ENCODE measurements at places on chromosomes 5 and 9.

DNA sequence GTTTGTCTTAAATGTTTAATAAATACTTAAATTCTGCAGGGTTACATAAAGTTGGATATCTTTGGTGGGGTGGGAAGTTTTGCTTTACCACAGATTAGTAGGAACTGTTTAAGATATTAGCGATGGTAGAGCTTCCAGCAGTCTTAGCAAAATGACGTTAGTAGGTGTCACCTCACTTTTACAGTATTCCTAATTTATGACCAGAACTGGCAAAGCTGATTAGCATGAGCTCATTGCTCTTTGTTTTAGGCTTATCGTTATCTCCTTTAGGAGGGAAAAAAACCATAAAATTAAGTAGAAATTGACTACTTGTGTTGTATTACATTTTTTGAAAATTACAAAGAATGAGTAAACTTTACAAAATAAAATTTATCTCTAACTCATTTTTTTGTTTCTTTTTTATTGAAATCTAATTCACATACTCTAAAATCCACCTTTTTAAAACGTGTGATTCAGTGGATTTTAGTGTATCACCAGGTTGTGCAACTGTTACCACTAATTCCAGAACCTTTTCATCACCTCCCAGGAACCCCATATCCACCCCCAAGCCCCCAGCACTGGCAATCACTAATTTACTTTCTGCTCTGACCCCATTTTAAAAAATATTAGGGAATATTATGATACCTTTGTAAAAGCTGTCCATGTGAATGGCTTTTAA, 129.5 kb downstream of the TRIO start:
- DNase-seq = no peak

DNA sequence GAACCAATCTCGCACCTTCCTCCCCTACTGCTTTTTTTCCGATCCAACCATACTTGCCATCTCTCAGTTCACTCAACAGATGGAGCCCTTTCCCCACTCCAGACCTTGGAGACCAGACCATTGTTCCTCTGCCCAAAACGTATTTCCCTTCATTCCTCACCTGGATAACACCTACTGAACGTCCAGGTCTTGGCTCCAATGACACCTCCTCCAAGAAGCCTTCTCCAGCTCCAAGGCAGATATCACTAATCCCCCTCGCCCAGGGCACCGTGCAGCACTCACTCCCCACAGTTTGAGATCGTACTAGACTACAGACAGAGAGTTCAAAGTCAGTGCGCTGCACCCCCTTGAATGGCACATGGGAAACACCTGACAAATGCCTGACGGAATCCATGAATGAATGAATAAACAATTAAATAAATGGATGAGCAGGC, 47.1 kb upstream of the AKNA start:
- DNase-seq = no peak

- DNase-seq = peak; percentile 69
Observed at GRCh38 chr5:91072881-91073280, 310.2 kb downstream of the ARRDC3 start.

- no peak for DNase-seq
Observed at GRCh38 chr5:32231929-32232328, 57.8 kb upstream of the GOLPH3 start.

DNA sequence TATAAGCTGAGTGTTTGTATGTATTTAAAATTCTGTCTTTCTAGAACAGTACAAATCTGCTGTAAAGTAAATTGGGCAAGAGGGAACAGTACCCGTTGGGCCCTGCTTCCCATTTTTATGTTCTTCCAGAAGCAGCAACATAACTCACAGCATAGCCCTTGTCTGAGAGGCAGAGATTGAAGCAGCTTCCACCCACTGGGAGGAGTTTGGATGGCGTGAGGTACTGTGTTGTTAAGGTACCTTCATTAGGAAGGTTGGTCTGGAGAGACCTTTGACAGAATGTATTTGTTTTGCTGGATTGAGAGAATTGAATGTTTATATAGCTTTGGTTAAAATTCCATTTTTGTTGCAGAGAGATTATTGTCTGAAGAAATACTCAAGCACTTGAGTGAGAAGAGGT, 24.8 kb downstream of the RAI14 start:
- DNase-seq = no peak

DNA sequence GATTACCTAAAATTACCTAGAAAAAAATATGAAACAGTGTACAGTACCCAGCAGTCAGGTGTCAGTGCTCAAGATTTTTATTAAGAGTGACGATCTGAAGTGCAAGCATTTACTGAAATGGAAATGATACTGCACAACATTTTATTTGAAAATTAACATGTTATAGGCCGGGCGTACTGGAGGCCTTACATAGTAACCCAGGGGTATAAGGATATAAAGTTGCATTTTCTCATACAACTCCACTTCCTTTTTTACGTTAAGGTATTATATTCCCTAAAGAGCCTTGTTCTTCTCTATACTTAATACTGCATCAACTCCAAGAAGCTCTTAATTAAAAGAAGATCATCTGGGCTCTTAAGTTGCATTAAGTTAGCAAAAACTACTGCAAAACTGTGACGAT, 3.3 kb downstream of the MAT2B start:
- no peak for DNase-seq

- no peak for DNase-seq
Observed at GRCh38 chr5:1669276-1670155, 130.1 kb downstream of the MRPL36 start.

DNA sequence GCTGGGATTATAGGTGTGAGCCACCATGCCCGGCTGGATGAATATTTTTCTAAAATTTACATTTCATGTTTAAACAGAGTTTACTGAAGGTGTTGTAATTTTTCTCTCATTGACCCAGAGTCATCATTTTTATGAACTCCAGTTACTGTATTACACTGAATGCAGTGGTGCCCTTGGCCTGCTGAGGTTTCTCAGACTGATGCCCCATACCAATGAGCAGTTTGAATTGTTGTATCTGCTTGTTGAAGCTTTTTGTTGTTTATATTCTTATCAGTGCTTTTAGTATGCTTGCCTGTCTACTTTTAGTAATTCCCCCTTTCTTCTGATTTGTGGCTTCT, 29.9 kb downstream of the NFX1 start:
- DNase-seq = no peak

DNA sequence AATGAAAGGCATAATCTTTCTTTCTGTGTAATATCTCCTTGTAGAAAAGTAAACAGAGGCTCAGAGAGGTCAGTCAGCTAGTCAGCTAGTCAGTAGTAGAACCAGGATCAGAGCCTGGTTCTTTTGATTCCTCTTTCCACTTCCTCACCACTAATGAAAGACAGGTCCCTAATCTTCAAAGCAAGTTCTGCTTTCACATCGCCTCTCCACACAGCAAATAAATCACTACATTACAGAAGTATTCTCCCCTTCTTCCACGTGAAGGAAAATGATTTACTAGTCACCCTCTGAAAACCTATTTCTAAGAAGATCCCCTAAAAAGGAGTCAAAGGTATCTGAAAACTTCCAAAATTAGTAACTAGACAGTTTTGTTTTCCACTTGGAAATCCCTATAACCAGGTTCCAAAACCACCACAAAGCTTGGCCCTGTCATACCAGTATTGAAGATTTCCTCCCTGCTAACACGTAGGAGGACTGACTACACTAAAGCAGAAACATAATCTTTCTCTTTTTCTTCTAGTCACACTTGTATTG, 140.5 kb upstream of the TARS1 start:
- DNase-seq = no peak

- DNase-seq = no peak
Observed at GRCh38 chr9:134384811-134385479, 58.7 kb downstream of the RXRA start.

DNA sequence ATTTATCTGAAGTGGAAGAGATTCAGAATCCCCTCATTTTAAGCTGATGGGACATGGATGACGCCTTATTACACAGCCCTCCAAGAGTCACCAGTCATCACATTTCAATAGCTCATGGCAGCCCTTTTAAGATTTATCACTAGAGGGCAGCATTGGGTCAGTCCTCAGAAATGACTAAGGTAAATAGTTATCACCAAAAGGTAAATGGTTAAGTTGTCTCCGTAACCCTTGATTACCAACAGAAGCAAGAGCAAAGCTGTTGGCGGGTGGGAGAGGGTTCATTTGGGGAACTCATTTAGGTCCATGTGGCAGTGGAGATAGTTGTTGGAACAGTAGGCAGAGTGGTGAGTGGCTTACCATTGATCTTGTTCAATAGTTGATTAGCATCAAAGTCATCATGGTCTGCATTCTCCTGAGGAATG, 12.0 kb upstream of the C9 start:
- no peak for DNase-seq

GRCh38 chr5:131328536-131329285, 64.9 kb downstream of the CDC42SE2 start:
- DNase-seq = peak; percentile 36

- no peak for DNase-seq
Observed at GRCh38 chr5:145062280-145063062, 772.7 kb downstream of the PRELID2 start.

DNA sequence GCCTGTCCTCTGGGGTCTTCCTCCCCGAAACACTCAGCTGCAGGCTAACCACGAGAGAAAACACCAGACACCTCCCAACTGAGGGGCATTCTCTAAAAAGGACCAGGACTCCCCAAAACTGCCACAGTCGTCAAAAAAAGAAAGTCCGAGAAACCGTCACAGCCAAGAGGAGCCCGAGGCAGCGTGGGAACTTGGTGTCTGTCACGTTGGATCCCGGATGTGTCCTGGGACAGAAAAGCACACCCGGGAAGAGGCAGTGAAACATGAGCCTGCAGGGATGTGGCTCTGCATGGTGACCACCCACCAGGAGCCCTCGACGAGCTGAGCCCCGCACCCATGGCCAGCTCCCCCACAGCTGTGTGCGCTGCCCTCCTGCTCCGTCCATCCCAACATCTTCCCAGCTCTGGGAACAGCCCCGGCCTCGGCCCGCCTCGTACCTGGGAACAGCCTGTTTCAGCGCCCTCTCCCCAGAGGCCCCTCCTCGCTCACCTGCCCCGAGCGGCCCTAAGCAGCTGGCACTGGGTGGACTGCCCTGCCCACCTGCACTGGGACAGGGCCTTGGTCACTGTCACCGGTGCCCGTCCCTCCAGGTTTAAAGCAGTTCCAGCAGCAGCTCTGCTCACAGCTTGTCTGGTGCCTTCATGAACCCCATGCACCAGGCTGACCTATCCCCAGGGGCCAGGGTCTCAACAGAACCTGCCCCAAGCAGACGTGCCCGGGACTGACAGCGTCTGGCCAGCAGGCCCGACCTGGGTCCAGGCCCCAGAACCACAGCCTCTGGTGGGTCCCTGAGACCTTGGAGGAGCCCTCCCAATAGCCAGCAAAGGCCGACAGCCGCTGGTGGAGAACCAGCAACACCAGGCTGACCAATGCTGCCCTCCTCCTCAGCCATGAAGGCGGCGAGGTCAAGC, 10.9 kb downstream of the SLC12A7 start:
- DNase-seq = no peak

DNA sequence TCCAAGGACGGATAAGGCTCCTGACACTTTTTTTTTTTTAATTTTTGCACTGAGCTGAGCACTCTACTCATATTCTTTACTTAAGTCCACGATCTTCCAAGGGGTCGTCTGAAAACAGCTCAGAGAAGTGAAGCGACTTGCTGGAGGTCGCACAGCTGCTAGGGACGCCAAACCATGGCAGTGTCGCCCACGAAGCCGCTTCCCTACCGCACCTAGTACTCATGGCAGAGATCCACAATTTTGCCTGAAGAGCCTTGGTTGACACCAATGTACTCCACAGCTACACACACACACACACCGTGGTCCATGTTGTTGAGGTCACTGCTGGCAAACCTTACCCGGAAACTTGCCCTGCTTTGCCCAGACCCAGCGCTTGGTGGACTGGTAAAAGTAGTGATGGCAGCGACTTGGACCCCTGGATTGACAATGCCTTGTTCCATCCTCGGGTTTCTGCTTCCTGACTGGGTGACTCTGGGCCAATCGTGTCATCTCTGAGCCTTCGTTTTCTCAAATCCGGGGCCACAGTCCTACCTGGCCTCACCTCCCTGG, 521 bp upstream of the SLIT3 start:
- DNase-seq = no peak

- no peak for DNase-seq
Observed at GRCh38 chr9:79670269-79670961, 98.7 kb downstream of the TLE4 start.

DNA sequence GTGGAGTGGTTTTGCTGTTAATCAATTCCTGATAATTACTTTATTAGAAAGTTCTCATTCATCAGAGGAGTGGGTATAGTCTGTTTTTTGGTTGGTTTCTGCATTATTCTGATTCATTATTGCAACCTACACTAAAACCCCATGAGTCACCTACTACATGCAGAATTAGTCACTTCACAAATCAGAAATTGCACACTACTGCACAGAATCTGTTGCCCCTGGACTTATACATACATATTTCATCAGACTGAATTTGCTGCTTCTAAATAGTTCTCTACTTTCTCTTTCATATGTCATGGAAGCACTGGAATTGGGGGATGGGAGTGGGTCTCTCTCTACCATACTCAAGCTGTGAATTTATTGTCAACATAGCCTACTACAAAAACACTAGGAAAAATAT, 585.1 kb downstream of the DNAH5 start:
- DNase-seq = peak; percentile 22

- DNase-seq = no peak
Observed at GRCh38 chr9:27247756-27248155, 49.2 kb downstream of the EQTN start.

GRCh38 chr9:124741149-124741548, 30.0 kb downstream of the NR6A1 start:
- no peak for DNase-seq

GRCh38 chr9:7145361-7146069, 387.7 kb downstream of the KDM4C start:
- no peak for DNase-seq

GRCh38 chr5:107126341-107126740, 544.4 kb downstream of the EFNA5 start:
- DNase-seq = no peak

GRCh38 chr5:60918466-60918865, 26.4 kb downstream of the ERCC8 start:
- DNase-seq = no peak

DNA sequence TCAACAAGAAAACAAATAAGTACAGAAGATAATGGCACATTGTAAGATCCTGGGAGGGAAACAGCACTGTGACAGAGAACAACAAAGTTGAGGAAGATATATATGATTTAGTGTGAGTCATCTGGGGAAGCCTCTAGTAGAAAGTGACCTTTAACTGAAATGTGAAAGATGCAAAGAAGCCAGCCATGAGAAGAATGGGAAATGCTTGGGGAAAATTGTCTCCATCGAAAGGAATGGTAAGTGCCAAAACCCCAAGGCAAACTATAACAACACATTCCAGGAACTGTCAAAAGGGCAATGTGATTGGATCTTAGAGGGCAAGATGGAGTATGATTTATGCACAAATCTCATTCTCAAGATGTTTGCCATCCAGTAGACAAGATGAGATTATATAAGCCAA, 537.8 kb upstream of the BRINP1 start:
- no peak for DNase-seq

- no peak for DNase-seq
Observed at GRCh38 chr9:27548055-27548741, 18.6 kb upstream of the MOB3B start.

DNA sequence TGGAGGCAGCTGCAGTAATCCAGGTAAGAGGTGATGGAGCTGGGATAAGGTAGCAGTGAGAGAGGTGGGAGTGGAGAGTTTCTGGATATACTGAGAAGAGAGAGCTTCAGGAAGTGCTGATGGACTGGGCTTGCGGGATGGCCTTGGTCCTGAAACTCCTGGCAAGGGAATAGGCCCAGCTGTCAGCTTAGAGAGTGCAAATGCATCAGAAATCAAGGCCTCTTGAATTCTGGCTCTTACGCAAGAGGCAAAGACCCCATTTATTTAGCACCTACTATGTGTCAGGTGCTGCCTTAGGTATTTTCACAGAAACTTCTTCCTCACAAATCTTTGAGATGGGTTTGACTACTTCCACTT, 227.2 kb upstream of the MAP3K1 start:
- no peak for DNase-seq

GRCh38 chr5:102216678-102217077, 79.4 kb downstream of the SLCO4C1 start:
- no peak for DNase-seq

Measured in skeletal muscle cell (primary cell).